Right renal cortex interstitium (tissue), 3 donors: ENCODE measurements at places on chromosomes 13 and 19.
A peak's percentile ranks its signal among the peaks of the same experiment; 100 is the strongest.

DNA sequence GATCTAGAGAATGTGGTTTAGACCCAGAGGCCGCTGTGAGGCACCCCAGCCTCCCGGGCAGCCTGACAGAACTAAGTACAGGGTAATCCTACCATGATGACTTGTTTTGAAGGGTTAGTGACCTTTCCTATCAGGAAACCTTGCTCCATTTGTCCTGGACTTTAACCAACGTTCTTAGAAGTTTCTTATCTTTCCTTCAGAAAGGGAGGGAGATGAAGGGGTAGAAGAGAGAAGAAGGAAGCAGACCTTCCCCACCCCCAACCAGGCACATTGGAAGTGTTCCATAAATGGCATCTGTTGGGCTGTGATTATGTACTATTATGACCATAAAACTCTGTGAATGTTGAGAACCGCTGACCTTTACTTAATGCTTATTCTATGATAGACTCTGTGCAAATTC, 184.2 kb downstream of the OXGR1 start:
- DNase-seq, result no peak

GRCh38 chr19:952680-953444, 27.0 kb downstream of the ARID3A start:
- no peak for DNase-seq

DNA sequence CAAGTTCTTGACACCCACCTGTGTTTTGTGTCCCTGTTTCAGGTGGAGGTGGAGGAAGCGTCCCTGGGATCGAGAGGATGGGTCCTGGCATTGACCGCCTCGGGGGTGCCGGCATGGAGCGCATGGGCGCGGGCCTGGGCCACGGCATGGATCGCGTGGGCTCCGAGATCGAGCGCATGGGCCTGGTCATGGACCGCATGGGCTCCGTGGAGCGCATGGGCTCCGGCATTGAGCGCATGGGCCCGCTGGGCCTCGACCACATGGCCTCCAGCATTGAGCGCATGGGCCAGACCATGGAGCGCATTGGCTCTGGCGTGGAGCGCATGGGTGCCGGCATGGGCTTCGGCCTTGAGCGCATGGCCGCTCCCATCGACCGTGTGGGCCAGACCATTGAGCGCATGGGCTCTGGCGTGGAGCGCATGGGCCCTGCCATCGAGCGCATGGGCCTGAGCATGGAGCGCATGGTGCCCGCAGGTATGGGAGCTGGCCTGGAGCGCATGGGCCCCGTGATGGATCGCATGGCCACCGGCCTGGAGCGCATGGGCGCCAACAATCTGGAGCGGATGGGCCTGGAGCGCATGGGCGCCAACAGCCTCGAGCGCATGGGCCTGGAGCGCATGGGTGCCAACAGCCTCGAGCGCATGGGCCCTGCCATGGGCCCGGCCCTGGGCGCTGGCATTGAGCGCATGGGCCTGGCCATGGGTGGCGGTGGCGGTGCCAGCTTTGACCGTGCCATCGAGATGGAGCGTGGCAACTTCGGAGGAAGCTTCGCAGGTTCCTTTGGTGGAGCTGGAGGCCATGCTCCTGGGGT, 16.7 kb downstream of the PRAM1 start:
- no peak for DNase-seq

DNA sequence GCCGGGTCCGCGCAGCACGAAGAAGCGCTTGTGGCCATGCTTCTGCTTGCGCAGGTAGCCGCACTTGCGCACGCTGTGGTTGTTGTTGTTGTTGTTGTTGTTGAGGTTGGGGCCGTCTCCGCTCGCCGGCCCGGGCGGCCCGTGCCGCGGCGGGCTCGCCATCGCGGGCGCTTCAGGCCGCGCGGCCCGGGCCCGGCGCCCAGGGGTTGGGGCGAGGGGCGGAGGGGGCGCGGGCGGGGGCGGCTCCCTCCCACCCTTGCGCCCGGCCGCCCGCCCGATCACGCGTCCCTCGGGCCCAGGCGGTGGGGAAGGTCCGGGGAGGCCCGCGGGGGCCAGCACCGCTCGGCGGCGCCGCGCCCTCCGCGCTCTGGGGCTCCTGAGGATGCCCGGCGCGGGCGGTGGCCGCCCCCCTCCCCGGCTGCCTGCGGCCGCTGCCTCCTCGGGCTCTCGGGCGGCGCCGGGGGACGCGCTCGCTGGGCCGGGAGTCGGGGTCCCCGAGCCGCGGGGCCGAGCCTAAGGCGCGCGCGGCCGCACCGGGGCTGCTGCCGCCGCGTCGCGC, 412 bp downstream of the IRS2 start:
- no peak for DNase-seq

DNA sequence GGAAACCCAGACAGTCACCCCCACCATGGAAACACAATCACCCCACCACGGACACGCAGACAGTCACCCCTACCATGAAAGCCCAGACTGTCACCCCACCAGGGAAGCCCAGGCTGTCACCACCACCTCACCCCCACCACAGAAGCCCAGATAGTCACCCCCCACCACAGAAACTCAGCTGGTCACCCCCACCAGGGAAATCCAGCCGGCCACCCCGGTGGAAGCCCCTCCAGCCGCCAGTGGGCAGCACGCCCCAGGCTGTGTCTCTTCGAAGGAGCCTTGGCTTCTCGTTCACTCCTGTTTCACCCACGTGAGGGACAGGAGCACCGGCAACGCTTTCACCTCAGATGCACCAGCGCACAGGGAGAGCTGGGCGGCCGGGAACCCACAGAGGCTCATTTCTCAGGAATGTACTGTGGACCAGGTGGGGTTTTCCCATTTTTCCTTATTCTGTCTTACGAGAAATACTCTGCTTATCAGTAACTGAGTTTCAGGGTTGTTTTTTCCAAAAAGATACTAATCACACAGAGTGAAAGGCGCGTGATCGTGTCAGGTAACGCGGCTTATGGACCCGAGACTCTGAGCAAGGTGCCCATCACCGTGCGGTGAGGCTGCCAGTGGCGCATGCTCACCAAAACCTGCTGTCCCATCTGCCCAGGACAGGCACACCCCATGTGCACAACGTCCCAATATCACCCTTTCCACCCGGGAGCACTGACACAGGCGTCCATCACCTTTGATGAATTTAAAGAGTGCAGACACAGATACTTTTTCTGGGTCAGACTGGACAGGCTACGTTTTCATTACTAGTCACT, 28.0 kb downstream of the CARS2 start:
- DNase-seq, result no peak

DNA sequence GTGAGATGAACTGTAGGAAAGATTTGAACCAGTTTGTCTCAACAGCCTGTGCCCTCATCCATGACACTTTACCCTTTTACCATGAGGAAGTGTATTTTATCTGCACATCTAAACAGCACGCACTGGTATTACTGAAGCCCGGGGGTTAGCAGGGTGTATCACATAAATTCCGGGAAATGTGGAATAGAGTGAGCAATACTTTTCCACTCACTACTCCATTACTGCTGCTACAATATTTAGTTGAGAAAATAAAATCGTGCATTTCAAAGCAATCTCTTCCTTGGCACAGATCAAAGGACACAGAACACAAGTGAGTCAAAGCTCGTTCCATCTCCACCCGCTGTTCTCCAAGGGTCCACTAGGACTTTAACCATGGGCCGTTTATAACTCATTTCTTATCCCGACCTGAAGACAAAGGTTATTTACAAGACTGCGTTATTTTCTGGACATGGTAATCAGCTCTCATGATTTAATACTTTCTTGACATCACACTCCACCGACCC, 35.2 kb downstream of the STK24 start:
- DNase-seq, result no peak

DNA sequence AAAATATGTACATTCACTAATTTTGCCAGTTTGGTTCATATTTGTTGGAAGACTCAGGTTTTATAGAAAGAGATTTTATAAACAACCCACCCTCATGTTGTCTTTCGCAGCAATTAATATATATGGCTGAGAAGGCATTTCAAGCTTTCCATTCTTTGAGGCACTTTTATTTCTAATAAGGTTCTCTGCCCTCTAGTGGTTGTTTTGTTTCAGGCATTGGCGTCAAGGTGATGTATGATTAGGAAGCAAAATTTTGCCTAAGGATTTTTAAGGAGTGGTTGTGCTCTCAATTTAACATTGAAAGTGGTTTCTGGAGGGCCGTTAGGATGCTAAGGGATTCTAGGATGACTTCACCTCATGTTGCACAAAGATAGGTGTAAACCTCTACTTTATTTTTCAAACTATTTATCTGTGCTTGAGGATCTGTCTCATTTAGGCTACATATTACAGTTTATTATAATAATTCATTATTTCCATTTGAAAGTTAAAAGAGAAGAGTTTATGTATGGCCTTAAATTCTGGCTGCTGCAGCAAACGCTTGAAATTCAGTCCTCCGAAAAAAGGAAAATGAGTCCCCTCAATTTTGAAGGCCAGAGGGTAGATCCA, 35.9 kb downstream of the OXGR1 start:
- peak; percentile 26 for DNase-seq

GRCh38 chr13:70473907-70474306, 365.7 kb upstream of the KLHL1 start:
- no peak for DNase-seq

DNA sequence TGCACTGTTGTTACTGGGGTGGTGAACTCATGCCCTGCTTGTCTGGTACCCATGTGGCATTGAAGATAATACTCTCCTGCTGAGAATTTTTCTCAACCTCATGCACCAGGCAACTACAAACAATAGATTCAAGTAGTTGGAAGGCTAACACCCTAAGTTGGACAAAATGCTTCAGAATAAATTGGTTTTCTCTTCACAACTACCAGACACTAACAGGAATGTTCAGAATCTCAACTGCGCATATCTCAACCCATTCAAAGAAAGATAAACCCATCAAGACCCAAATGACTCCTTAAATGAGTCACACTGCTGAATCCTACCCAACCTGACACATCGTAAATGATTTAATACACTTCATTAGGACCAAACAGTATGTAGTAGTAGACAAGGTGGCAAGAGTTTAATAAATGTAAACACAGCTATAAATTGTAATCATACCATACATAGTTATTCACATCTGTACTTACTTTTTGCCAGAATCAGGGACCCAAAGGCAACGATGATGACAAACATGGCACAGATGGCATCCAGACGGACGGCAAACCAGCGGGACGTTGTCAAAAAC, 227.4 kb downstream of the ABCC4 start:
- no peak for DNase-seq

- DNase-seq, result no peak
These were observed 74.2 kb downstream of the SPACA7 start for GRCh38 chr13:112450118-112450903.

GRCh38 chr13:76016799-76017400, 380.8 kb downstream of the LMO7 start:
- DNase-seq, result no peak

- DNase-seq, result peak; percentile 74
These were observed 37.5 kb downstream of the SUGP2 start for GRCh38 chr19:18995804-18996241.

GRCh38 chr19:35545001-35545854, at the start of gene TMEM147:
TMEM147 (plus strand) TSS chr19:35545626; CDS start chr19:35545740, 114 bp downstream.
- peak; percentile 79 for DNase-seq

DNA sequence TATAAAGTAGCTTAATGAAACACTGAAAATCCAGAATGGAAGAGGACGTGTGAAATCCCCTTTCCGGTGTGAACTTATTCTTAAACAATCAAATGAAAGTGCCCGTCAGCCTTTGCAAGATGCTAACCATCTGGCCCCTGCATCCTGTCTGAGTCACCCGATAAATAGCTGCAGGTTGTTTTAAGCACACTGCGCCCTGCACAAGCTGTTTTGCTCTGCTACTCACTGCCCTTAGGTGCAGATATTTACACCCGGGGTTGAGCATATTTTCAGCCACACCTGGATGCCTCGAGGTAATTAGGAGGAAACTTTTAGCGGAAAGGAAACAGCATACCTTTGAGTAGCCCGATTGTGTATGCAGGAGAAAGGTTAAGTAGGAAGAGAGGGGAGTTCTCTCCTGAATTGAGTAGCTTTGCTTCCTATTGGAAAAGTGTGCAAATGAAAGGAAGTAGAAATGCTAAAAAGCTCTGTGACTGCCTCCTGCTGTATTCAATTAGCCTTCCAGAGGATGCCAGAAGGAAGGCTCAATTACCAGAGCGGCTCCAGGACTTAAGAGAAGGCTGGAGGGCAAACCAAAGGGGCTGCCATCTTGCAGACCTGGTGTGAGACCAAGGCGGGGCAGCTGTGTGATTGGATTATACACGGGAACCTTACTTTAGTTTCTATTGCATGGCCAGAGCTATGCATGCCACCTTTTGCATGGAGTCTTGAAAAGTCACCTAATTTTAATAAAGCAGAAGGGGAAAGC, 42.5 kb downstream of the IRS2 start:
- peak; percentile 29 for DNase-seq

DNA sequence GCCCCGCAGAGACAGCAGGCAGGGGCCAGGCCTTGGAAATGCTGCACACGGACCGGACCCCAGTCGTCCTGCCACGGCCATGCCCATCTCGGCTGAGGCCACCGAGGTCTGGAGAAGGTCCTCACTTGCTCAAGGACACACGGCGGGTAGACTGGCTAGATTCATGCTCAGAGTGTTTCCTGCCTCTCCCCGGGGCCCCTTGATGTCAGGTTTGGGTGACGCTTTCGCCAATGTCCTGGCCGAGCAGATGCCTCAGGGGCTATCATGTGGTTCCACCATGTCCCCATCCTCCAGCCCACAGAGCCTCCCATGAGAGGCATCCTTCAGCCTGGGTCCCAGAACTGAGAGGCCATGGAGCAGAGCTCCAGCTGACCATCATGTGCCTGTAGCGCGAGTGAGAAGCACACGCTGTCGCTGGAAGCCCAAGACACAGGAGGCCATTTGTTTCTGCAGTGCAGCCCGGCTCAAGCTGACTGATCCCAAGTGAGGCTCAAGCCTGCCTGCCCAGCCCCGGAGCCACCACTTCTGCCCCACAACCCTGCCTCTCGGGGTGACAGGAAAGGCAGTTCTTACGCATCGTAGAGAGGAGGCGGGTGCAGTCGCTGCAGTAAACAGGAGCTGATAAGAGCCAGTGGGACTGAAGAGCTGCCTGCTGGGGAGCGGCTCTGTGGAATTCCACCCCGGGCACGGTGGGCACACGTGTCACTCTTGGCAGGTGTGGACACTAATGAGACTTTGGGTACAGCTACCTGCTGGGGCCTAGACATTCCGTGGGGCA, 53.9 kb upstream of the GAS6 start:
- no peak for DNase-seq

GRCh38 chr13:51781246-51782022, 22.5 kb downstream of the DHRS12 start:
- DNase-seq, result no peak

DNA sequence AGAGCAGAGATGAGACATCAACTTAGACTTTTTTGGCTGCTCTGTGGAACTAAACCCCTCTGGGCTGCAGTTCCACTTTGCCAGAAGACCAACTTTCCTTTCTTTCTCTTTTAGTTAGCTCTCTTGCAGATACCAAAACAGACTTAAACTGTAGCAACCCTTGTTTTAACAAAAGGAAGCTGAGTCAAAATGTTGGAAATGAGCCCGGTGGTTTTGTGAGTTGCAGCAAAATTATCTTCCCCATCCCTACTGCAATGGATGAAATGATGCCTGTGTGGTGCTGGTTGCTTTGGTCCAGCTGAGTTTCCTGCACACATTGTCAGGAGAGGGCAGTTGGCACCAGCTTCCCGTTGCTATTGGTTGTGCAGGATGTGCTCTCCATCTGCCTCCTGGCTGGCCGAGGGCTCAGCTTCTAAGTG, 115.3 kb downstream of the LRCH1 start:
- no peak for DNase-seq

GRCh38 chr13:94073007-94073744, 406.3 kb downstream of the DCT start:
- DNase-seq, result no peak

- DNase-seq, result no peak
These were observed 4.1 kb upstream of the C19orf53 start for GRCh38 chr19:13770013-13770635.
